ENCODE measurements at places on chromosomes 2 and 18. TPM values are rescaled to one million over a fixed set of nuclear protein-coding genes. Genes with fewer than 3 reads are reported as not detected.

Gene MAP3K19
- not detected for total RNA-seq

Gene TMEFF2
- total RNA-seq = not detected

Gene CXCR1
- not detected for total RNA-seq

Gene TEX44
- not detected for total RNA-seq

Gene CPO
- not detected for total RNA-seq

GRCh38 chr2:107809835-107810234, 16.9 kb upstream of the RGPD4 start:
- no peaks in the 10 kb centered on the region for H3K36me3 ChIP-seq
- H3K27me3 ChIP-seq = no peaks in the 10 kb centered on the region
- no peak for DNase-seq
- H3K27ac ChIP-seq = no peak overlapping the region
- no peak overlapping the region for H3K4me3 ChIP-seq

GRCh38 chr2:211204902-211205301, 648.5 kb downstream of the CPS1 start:
- H3K4me1 ChIP-seq = no peaks in the 10 kb centered on the region
- H3K27ac ChIP-seq = no peak overlapping the region
- H3K4me3 ChIP-seq = no peak overlapping the region
- no peaks in the 10 kb centered on the region for H3K27me3 ChIP-seq
- no peaks in the 10 kb centered on the region for H3K36me3 ChIP-seq

DNA sequence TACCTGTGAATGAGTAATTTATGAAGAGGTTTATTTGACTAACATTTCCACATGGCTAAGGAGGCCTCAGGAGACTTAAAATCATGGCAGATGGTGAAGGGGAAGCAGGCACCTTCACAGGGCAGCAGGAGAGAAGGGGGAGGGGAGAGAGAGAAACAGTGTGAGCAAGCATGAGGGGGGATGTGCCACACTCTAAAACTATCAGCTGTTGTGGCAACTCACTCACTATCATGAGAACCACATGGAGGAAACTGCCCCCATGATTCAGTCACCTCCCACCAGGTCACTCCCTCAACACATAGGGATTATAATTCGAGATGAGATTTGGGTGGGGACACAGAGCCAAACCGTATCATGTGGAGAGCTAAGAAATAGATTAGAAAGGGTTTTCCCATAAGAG, 309.0 kb downstream of the RDH14 start:
- no peaks in the 10 kb centered on the region for H3K27me3 ChIP-seq
- H3K4me3 ChIP-seq = no peak overlapping the region
- DNase-seq = no peak
- no peaks in the 10 kb centered on the region for H3K36me3 ChIP-seq
- no peak overlapping the region for H3K27ac ChIP-seq

DNA sequence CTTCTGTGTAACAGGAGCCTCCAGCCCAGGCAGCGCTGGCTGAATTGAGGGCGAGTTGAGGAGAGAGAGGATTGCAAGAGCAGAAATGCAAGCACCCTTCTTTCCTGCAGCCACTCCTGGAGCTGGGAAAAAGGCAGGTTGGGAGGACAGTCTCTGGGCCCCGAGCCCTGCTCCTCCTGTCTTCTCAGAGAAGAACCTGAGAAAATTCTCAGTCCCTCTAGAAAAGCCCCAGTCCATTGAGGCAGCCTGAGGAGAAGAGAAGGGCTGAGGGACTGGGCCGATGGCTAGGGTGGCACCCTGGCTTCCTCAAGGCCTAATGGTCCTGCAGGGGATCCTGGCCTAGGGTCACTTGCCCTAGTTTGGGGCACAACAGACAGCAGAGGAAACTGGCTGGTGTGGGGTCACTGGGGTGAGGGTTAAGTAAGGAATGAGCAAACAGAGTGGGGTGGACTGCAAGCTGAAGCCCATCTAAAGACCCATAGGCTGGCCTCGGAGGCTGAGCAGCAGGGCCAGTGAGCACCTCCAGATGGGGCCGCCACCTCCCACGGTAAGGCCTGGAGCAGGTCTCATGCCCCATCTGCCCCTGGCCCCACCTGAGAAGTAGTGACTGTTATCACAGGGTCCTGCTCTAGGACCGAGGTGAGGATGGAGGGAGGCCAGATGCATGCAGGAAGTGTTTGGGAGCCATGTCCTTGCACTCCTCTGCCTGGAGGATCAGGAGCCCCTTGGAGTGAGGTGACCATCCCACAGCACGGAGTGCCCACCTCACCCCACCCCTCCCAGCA, 12.4 kb downstream of the CIB4 start:
- peaks cover 5% of the 10 kb centered on the region for H3K27me3 ChIP-seq
- no peak for DNase-seq
- no peak overlapping the region for H3K27ac ChIP-seq
- H3K4me1 ChIP-seq = no peaks in the 10 kb centered on the region
- H3K36me3 ChIP-seq = no peaks in the 10 kb centered on the region

DNA sequence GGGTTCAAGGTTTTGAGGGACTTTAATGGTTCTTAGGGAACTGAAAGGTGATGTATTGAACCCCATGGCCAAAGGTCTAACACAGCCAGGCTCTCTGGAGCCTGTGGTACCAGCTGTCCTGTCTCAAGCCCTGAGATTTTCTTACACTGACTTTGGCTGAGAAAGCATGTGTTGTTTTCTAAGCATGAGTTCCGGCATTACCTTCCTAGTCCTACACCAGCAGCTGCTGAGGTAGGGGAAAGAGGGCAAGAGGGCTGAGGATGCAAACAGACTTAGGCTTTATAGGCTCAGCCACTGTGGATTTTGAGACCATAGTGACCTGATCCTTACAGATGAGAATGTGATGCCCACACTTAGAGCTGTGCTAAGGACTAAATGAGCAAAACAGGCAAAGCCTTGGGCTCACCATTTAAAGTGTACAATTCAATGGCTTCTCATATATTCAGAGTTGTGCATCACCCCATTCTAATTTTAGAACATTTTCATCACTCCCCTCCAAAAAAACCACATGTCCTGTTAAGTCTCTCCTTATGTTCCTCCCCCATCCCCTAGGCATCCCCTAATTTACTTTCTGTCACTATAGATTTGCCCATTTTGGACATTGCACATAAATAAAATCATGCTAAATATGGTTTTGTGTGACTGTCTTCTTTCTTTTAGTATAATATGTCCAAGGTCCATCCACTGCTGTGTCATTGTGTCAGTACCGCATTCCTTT, 99.7 kb upstream of the OTOS start:
- H3K27ac ChIP-seq = no peak overlapping the region
- H3K4me1 ChIP-seq = no peaks in the 10 kb centered on the region
- H3K36me3 ChIP-seq = no peaks in the 10 kb centered on the region
- peaks cover 51% of the 10 kb centered on the region for H3K27me3 ChIP-seq
- DNase-seq = no peak

DNA sequence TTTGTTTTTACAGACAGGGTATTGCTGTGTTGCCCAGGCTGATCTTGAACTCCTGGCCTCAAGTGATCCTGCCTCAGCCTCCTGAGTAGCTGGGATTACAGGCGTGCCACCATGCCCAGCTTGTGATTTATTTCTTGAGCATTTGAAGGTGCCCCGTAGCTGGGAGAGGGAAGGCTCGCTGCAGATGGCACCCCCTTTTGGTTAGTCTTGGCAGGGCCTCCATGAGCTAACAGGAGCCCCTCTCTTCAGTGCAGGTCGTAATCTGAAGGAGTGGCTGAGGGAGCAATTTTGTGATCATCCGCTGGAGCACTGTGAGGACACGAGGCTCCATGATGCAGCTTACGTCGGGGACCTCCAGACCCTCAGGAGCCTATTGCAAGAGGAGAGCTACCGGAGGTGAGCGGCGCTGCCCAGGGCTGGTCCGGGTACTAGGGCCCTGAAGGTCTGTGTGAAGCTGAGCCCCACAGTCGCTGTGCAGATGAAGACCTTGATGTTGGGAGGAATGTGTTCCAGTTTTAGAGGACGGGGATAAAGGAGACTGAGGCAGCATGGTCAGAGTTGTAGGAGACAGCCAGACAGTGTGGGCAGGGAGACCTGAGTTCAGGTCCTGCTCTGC, 6.7 kb downstream of the ASB1 start:
- peaks cover 22% of the 10 kb centered on the region for H3K36me3 ChIP-seq
- H3K27ac ChIP-seq = peak overlapping the region; percentile 82
- H3K27me3 ChIP-seq = no peaks in the 10 kb centered on the region
- no peak overlapping the region for H3K4me3 ChIP-seq
- DNase-seq = no peak

DNA sequence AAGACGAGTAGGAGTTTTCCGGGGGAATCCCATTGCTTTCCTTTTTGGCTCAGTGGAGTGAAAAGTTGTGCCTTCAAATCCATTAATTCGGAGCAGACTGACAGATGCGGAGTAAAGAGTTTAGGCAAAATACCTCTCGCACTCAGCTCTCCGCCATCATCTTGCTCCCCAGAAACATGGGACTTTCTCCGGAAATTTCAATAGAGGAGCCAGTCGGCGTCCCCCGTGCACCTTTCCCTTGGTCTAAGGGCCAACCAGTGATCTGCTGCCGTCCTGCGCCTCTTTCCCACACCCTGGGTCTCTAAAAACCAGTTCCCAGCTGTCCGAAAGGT, 318 bp downstream of the TYW5 start:
- peak overlapping the region; percentile 96 for H3K27ac ChIP-seq
- DNase-seq = no peak
- no peaks in the 10 kb centered on the region for H3K27me3 ChIP-seq
- H3K36me3 ChIP-seq = no peaks in the 10 kb centered on the region
- H3K4me3 ChIP-seq = peak overlapping the region; percentile 100

- no peak overlapping the region for H3K4me3 ChIP-seq
- H3K27ac ChIP-seq = no peak overlapping the region
- peaks cover 3% of the 10 kb centered on the region for H3K36me3 ChIP-seq
- H3K27me3 ChIP-seq = no peaks in the 10 kb centered on the region
- peaks cover 43% of the 10 kb centered on the region for H3K4me1 ChIP-seq
These were observed 583 bp downstream of the CERS6 start for GRCh38 chr2:168456521-168457189.

DNA sequence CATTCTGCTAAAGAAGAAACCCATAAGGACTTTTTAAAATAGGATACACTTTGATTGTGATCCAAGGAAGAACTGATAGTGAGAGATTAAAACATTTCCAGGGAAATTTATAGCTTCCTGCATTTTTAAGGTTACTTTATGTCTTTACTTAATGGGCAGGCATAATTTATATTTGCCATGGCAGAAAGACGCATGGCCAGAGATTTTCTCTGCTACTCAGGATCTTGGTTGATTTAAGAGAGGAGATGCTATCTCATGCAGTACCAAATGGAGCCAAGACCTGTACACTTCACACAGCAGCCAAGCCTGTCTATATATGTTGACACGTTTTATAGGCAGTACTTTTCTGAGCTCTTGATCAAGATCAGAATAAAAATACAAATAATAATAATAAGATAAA, 60.9 kb upstream of the NT5C1B start:
- no peak for DNase-seq
- no peak overlapping the region for H3K27ac ChIP-seq
- no peaks in the 10 kb centered on the region for H3K4me1 ChIP-seq
- H3K36me3 ChIP-seq = peaks cover 4% of the 10 kb centered on the region

DNA sequence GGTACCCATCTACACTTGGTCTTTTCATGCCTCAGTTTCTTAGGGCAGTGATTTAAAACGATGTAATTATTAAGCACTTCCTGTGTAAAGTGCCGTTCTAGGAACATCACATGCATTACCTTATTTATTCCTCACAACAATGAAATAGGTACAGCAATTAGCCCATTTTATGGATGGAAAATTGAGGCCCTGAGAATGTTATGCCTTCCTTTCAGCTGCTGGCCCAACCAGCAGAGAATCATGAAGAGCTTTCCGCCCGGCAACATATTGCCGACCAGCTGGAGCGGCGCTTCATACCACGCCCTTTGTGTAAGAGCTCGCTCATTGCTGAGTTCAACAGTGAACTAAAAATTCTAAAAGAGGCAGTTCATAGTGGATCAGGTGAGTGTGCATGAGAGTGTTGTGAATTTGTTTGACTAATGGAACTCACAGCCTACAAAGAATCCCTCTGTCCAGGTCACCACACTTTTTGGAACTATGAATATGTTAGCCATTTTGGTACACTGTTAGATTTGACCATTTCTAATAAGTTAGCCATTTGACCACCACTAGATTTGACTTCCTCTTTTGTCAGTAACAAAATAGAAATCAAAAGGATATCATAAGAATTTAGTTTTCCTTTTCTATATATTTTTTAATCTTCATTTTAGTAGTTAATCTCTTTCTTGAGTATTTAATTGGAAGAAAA, 25.6 kb upstream of the RPE start:
- H3K27me3 ChIP-seq = peaks cover 5% of the 10 kb centered on the region
- no peaks in the 10 kb centered on the region for H3K4me1 ChIP-seq
- DNase-seq = no peak
- no peak overlapping the region for H3K27ac ChIP-seq

DNA sequence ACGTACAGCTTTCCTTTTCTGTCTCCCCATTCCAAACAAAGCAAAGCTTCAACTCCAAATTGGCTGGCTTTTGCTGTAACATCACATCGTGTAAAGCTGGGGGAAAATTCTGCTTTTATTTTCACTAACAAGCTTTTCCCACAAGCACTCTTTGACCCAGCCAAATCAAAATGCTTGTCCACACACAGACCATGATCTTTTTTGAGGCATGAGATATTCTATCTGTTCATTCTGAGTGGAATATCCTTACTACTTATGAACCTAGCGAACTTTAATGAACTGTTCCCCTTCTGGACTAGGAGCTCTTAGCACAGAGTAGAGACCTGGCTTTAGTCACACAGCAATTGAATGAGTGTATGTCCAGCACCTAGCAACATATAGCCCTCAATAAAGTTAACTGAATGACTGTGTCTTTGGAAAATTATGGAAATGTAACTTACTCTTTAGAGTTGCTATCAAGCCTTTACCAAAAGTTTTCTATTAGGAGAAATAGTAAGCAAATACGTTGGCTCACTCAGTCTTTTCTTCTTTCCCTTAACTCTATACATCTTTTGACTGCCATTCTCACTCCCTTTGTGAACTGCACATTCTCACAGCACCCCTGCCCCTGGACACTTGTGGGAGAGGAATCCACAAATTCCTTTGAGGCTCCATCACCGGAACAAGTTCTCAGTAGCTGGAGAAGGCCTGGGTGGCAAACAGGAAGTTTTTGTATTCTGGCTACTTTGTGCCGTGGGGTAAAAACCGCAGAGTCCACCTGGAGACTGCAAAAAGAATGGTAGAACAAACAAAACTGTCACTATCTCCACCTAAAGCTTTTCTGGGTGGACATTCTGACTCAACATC, 1.3 kb upstream of the UBE2E3 start:
- peak overlapping the region; percentile 67 for H3K27ac ChIP-seq
- DNase-seq = no peak
- peaks cover 38% of the 10 kb centered on the region for H3K4me1 ChIP-seq
- H3K36me3 ChIP-seq = peaks cover 9% of the 10 kb centered on the region
- H3K4me3 ChIP-seq = peak overlapping the region; percentile 83

Measured in activated T-cell treated with anti-CD3 and anti-CD28 coated beads, Interleukin-2, amount 50 U/mL, for 72 hours (primary cell).